Activated naive CD8-positive, alpha-beta T cell treated with anti-CD3 and anti-CD28 coated beads for 36 hours (primary cell): ENCODE measurements at places on chromosomes 7 and 10.
A peak's percentile ranks its signal among the peaks of the same experiment; 100 is the strongest.

DNA sequence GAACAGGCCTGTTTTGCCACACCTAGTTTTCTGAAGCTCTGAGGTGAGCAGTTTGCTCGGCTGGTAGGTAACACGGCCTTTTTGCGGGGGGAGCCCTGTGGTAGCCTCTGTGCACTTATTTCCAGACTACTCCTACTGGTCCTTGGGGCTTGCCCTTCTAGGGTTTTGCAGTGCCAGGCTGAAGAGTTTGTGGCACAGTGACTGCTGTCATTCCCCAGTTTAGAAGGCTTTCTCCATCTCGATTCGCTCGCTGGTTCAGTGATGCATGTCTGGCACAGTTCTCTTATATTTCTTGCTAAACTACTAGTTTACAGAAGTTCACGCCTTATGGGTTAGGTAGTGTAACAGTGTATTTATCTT lies 711 bp downstream of the KIF20B start:
- peaks cover 29% of the 10 kb centered on the region for H3K36me3 ChIP-seq
- peak overlapping the region; percentile 96 for H3K4me3 ChIP-seq
- peak overlapping the region; percentile 98 for H3K27ac ChIP-seq
- H3K4me1 ChIP-seq = peaks cover 46% of the 10 kb centered on the region

DNA sequence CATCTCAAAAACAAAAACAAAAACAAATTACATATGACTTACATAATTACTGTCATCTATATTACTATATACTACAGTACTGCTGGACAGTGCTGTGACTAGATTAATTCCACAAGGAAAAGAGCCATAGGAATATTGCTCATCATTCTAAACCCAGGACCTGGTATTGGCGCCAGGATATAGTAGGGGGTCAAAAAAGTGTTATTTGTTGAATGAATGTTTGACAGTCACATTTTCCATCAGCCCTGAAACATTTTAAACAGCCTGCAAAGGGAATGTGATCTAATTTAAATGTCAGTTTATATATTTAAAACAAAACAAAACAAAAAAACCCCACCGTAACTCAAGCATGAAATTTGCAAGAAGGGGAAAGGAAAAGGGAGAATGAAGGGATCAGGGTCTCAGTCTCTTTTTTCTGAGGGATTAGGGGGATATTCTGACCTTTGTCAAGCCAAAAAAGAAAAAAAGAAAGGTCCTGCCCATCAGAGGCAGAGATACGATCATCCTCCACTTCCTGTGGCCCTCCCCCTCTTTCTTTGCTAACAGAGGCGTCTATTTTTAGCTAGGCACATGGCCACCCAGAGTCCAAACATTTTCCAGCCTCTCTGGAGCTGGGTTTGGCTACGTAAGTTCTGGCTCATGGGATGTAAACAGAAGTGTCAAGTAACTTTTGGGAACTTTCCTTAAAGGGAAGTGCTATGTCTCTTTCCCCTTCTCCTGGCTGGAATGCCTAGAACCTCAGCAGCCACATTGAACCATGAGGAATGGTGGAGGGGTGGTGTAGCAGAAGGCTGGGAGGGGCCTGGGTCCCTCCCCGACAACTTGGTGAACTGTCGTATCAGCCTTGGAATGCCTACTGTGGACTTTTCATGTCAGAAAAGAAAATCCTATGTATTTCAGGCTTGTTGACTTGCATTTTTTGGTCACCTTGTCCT lies 44.6 kb upstream of the DLG5 start:
- peaks cover 19% of the 10 kb centered on the region for H3K36me3 ChIP-seq
- H3K4me1 ChIP-seq = peaks cover 10% of the 10 kb centered on the region
- no peaks in the 10 kb centered on the region for H3K27me3 ChIP-seq
- DNase-seq = peak; percentile 16
- no peak overlapping the region for H3K4me3 ChIP-seq

GRCh38 chr10:24465891-24466818 lies 257.2 kb downstream of the KIAA1217 start:
- peaks cover 31% of the 10 kb centered on the region for H3K27me3 ChIP-seq
- no peaks in the 10 kb centered on the region for H3K36me3 ChIP-seq
- H3K4me1 ChIP-seq = peaks cover 30% of the 10 kb centered on the region
- DNase-seq = peak; percentile 64

DNA sequence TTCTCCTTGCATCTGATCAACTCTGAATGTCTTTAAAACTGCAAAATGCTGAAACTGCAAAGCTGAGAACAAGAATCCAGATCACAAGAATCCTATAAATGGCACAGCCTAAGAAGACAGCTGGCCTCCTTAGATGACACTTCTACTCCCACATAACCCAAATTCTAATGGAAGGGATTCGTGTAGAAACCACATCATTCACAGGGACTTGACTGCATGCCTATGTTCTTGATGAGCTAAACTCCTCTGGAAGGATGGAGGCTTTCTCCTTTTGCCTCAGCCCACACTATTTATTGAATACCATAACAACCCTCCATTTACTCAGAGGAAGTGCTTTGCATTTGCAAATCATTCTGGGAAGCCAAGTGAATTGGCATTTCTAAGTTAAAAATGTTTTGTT lies 252.5 kb upstream of the VWC2 start:
- H3K36me3 ChIP-seq = no peaks in the 10 kb centered on the region
- no peaks in the 10 kb centered on the region for H3K27me3 ChIP-seq
- no peak overlapping the region for H3K4me3 ChIP-seq
- no peak overlapping the region for H3K27ac ChIP-seq

GRCh38 chr7:78020136-78020873 lies 221.7 kb downstream of the PHTF2 start:
- peak overlapping the region; percentile 68 for H3K4me3 ChIP-seq
- DNase-seq = peak; percentile 16
- H3K27me3 ChIP-seq = peaks cover 38% of the 10 kb centered on the region
